ENCODE measurements at places on chromosomes 3 and 15.

- DNase-seq: no peak
Observed at GRCh38 chr3:124839896-124840295, 47.3 kb downstream of the ITGB5 start.

DNA sequence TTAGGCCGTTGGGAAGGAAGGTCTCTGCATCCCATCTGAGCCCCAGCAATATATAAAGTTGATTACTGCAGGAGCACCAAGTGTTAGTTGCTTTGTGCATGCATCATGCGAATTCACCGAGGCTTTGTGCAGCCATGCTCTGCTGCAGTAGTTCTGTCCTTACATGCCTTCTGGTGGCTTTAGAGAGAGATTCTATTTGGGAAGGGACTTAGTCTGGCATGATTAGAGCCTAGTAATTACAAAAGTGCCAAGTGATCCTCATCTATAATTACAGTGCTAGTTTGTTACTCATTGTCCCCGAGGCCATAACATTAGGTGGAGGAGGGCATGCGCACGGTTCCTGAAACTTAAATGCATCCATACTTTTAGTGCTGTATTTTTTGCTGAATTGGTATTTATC is 353.6 kb downstream of the CNTN4 start:
- DNase-seq: no peak

GRCh38 chr15:60635507-60636352 is 156.8 kb upstream of the ICE2 start:
- DNase-seq: no peak

GRCh38 chr15:97026781-97027180 is 696.3 kb downstream of the NR2F2 start:
- no peak for DNase-seq

GRCh38 chr15:68389936-68390817 is 41.8 kb downstream of the ITGA11 start:
- DNase-seq: no peak

DNA sequence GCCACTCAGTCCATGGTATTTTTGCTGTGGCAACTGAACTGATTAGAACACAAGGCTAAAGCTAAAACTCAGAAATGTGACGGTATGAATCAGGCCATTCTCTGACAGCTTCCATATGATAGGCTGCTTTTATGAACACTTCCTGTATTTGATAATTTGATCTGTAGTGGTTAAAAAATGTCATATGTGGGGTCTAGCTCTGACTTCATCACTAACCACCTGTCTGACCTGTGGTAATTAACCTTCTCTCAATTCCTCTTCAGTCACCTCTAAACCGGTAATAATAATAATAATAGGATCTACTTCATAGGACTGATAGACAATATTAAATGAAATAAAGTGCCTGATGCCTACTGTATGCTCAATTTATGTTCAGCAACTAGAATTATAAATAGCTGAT is 223.2 kb downstream of the MBNL1 start:
- no peak for DNase-seq

DNA sequence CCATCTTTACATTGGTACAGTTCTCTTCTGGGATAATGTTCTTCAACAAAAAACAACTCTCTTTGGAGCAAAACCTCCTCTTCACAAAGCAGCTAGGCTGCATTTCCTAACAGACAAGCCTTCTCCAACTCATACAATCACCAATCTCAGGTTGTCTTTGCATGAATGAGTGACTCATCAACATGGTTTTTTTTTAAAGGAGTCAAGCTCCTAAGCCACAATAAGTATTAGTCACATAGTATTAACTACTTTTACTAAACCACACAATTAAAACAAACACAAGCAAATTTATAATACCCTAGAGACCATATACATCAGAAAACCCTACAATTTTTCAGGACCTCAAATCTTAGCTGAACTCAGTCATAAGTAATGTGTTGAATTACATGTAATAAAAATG is 137.4 kb downstream of the TBC1D5 start:
- no peak for DNase-seq

DNA sequence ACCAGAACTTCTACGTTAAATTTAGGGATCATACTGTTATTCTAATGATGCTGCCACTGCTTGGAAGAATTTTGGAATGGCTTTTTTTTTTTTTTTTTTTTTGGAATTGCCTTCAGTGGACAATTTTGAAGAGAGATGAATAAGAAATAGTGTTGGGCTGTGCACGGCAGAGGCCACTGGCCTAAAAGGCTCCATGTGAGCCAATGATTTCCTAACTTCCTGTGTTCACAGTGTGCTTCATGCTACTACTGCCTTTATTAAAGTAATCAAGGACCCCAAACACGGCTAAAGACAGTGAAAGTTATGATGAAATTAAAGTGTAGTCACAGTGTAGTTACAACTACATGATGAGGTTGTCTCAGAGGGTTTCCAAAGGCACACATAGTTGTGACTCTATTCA is 100.8 kb upstream of the TNFAIP8L3 start:
- no peak for DNase-seq

DNA sequence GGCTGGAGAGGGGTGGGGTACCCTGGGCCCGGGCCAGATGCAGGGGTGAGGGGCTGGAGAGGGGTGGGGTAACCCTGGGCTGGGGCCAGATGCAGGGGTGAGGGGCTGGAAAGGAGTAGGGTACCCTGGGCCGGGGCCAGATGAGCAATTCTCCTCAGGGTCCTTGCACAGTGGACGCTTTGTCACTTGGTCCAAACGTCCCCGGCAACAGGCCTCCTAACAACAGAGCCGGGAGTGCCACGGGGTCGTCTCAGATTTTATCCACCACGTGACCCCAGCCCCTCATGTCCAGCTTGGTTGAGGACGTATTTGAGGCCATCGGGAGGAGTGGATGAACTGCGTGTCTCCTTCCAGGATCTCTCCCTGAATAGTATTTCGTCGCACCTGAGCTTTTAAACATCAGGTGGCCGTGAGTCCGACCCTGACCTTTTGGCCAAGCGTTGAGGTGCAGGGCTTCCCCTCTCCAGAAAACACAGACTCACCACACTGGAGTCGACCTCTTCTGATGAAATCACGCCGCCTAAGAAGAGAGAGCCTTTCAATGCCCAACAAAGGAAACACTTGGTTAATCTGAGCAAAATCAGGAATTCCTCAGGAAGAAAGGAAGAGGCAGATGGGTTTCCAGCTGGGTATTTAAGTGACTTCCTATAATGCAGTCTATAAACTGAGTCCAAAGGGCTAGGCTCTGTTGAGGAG is 12.8 kb upstream of the LRRC15 start:
- DNase-seq: no peak

DNA sequence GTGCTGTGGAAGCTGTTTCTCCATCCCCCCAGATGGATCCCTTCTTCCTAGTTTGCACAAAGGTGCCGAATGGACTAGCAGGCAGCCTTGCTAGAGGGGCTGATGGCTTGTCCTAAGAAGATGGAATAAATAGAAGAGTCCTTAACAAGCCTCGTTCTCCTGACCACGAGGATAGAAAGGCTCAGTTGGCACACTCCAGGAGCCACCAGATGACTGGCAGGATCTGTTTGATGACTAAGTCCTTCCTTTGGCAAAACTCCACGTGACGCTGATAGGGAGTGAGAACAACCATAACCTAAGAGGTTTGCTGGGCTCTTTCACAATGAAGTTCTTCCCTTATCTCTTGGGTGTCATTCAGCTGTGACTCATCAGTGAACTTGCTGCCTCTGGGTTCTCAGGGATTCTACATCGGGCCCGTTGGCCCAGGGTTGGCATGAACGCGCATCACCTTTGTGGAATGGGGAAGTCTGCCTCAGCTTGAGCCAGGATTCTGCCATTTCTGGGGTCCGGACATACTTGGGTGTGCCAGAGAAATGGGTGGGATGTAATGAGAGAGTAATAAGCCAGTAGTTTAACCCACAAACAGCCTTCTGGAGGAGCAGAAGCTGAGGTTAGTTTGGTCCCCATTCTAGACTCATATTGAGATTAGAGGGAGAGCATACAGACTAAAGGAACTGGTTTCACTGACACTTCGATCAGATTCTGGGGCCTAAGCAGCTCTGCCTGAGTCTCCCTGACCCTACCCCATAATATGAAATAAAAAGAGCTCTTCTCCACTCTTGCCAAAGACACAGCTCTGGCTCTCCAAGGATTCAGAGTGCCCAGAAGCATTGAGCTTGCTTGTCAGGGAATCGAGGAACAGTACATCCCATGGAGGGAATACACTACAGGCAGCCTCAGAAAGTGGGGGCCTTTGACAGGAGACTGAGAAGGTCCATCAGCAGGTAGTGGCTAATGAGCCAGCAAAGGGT is 2.0 kb upstream of the MELTF start:
- DNase-seq: no peak

- DNase-seq: no peak
Observed at GRCh38 chr3:57652203-57652602, 40.7 kb downstream of the DENND6A start.

- no peak for DNase-seq
Observed at GRCh38 chr3:98957681-98958080, 56.2 kb upstream of the DCBLD2 start.

DNA sequence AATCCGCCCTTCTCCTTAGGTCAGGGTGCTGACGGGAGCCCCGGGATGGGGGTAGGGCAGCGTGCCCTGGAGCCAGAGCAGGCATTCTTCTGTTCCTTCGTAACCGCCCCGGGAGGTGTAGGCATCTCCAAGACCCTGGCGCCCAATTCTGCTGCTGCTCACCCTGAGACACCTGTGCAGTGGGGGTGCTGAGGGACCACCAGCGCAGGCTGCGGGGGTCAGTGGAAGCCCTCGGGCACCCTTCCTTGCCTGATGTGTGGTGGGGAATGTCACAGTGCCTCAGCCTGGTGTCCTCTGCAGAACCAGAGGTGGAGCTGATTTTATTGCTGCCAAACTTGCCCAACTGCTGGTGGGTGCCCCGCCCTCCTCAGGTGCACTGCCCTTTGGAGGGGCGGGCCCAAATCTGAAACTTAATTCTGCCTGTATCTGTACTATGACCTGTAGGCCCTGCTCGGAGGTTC is 7.3 kb downstream of the CSK start:
- DNase-seq: no peak

GRCh38 chr3:14706096-14706495 is 31.2 kb downstream of the C3orf20 start:
- DNase-seq: no peak

- DNase-seq: no peak
Observed at GRCh38 chr3:154324919-154325318, 632 bp upstream of the DHX36 start.

DNA sequence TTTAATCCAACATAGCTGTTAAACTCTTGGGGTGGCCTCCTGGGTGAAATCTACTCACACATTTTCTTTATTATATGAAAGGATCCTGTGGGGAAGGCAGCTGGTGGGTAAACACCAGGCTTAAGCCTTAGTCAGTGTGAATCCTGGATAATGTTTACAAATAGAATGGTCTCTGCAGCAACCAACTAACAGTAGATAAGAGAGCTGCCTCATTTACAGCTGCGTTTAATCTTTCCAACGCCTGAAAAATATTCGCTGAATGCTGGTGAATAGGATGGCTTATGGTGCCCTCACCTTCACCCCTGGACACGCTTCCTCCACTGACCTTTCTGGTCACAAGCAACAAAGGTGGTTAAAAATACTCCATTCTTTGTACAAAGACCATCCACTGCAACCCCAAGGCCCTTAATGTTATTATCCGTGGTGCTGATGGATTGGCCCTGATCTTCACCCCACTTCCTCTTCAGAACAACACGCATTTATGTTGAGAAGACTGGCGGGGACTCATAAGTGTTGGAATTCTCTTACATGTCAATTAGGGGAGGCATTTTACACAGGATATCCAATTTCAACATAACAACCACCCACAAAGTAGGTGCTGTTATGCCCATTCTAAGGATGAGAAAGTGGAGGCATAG is 120.0 kb upstream of the FRMD4B start:
- no peak for DNase-seq

DNA sequence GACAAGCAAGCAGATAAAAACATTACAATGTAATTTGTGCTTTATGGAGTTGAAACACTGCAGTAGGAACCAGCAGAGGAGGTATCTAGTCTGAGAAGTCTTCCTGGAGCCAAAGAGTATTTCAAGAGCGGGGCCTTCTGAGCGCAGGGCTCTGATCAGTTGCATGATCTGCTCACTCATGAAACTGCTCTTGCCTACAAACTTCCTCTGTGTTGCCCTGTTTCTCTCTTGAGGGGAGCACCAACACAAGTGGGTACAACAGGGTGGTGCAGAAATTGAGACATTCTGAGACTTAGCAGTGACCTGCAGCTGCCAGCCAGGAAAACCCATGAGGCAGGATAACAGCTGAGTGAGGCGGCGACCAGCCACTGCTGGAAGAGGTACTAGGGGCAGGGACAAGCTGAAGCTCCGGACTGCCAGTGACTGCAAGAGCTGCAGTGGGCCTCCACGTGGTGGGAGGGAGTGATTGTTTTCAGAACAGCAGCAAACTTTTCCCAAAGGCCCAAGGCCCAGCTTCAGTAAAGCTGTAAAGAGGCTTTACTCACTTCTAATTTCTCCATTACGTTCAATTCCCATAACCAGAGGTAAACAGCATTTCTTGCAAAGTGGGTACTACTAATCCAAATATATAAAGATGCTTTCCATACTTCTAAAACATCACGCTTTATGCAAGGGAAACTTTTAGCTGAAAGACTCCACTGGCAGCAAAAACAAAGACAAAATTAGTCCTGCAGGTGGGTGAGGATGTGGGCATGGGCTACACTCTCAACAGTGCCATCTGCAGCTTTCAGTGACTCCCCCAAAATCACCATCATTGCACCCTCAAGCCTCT is 69.0 kb upstream of the LPP start:
- no peak for DNase-seq

DNA sequence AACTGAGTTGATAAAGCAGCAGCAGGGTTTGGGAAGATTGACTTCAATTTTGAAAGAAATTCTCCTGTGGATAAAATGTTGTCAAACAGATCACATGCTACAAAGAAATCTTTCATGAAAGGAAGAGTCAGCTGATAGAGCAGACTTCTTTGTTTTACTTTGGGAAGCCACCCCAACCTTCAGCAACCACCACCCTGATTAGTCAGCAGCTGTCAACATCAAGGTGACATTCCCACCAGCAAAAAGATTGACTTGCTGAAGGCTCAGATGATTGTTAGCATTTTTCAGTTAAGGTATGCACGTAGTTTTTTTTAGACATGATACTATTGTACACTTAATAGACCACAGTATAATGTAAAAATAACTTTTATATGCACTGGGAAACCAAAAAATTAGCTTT is 87.6 kb upstream of the ACKR4 start:
- no peak for DNase-seq

GRCh38 chr3:108377384-108377783 is 81.0 kb downstream of the HHLA2 start:
- no peak for DNase-seq

DNA sequence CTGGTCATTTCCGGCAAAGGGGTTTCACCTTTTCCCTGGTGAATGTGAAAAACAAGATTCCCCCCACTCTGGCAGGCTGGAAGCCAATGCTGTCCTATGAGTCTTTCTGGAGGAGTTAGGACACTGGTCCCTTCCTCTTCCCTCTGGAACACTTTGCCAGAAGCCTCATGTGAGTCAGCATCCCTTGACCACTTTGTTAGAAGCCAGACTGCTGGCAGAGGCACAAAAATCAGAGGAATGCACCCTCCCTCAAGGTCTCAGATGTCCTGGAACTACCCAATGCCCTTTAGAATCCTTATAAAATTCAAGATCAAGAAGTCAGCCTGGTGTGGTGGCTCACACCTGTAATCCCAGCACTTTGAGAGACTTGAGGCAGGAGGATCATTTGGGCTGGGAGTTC is 26.6 kb downstream of the ITGB5 start:
- DNase-seq: no peak

- DNase-seq: no peak
Observed at GRCh38 chr15:63948971-63949370, 97.3 kb downstream of the DAPK2 start.

- no peak for DNase-seq
Observed at GRCh38 chr3:55246033-55246432, 241.1 kb downstream of the WNT5A start.

- no peak for DNase-seq
Observed at GRCh38 chr3:59802045-59802444, 752.2 kb upstream of the CFAP20DC start.

All from stimulated activated CD4-positive, alpha-beta T cell treated with anti-CD3 and anti-CD28 coated beads, Interleukin-12 subunit alpha, Interleukin-12 subunit beta, amount 100 ng/mL, for 4 hours (primary cell).